Ecto neural progenitor cell (in vitro differentiated cells): ENCODE measurements at places on chromosomes 1 and 21.

DNA sequence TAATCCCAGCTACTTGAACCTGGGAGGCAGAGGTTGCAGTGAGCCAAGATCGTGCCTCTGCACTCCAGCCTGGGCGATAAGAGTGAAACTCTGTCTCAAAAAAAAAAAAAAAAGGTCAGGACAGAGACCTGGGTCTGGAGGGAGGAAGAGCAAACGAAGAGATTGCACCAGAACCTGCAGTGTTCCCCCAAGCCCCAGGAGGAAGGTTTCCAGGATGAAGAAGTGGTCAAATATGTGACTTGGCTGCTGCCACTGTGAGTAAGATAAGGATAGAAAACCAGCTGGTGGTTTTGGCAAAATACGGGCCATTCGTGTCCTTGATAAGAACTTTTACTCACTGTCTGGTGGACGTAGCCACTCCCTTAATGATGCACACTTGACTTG, 42.2 kb downstream of the CLDN14 start:
- DNase-seq: no peak

- DNase-seq: no peak
These were observed 43.4 kb upstream of the SLC19A2 start for GRCh38 chr1:169529068-169529642.

DNA sequence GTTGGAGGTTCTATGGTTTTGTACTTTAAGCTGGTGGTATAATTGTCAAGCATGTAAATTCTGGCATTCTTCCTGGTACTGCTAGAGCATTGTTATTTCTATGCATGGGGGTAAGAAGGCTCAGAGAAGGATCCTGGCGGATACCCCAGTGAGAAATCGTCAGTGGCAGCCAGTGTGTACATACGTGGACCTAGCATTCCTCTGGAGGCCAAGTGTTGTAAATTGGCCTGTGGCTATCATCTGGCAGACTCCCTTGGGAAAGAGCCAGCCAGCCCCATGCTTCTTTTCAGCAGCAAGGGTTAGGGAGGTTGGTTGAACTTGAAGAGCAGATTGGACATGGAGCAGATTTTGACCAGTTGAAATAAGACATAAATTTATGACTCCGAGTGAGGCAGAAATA, 5.2 kb upstream of the AGO3 start:
- no peak for DNase-seq

DNA sequence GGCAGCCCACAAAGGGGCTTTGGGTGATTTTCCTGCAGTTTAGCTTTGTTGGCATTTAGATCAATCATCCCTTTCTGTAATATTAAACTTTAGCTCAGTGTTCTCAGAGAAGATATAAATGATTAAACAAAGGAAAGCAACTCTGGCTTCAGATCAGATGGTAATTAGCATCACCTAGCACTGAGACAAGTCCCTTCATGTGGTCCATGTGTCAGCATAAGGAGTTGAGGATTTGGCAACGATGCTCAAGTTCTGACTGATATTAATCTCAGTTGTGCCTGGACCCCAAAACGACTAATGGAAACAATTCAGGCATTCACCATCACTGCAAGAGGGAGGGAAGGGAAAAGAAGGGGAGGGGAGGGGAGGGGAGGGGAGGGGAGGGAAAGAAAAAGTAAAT, 60.4 kb downstream of the SEC16B start:
- no peak for DNase-seq

DNA sequence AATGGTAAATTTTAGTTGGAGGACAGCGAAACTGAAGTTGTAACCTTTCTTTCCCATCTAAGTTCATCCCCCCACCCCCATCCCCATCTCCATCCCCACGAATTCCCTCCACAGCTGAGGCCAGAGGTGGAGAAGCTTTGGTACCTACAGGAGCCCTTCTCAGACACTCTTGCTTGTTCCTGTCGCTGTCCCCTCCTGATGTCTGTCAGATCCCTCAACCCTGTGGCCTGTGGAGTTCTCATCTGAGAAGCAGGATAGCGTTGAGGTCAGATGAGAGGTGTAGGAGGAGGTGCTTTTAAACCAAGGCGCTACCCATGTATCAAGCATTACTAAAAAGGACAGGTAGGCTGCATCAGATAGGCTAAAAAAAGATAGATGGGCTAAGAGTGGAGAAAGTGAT, 769 bp downstream of the NTPCR start:
- DNase-seq: no peak

DNA sequence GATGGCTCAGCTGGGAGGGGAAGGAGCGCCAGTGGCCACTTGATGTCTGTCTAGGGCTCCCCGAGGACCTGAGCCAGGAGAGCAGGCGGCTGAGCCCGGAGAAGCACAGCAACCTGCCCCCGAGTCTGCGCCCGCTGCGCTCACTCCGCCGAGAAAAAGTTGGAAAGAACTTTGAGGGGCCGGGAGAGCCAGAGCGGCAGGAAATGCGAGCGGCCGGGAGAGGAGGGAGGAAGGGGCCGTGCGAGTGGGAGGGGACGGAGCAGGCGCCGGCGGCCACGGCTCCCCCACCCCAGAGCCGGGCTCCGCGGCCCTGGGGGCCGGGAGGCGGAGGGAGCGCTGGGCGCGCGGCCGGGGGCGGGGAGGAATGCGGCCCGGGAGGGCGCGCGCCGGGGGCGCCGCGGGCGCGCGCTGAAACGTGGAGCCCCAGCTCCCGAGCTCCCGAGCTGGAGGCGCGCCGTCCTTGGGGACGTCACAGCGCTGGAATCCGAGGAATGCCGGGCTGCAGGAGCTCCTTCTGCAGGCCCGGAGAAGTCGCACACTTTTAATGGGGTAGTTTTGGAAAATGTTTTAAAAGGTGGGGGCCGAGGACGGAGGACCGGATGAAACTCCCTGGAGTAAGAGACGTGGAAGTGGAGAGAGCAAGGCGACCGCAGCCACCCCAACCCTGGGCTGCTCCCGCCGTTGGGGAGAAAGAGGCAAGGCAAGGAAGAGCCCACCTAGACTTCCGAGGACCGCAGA, at the start of gene PTPN14:
TSS of gene PTPN14 (minus strand) at position 167 of the 738 bp plus-strand sequence. CDS start 86,799 bp downstream, outside the sequence.
- DNase-seq: peak; percentile 94

GRCh38 chr1:170306948-170307347, 161.2 kb downstream of the NTMT2 start:
- no peak for DNase-seq

GRCh38 chr1:63861052-63861691, 87.4 kb downstream of the ROR1 start:
- no peak for DNase-seq
